ENCODE measurements at places on chromosomes 12 and 14.
A peak's percentile ranks its signal among the peaks of the same experiment; 100 is the strongest.

DNA sequence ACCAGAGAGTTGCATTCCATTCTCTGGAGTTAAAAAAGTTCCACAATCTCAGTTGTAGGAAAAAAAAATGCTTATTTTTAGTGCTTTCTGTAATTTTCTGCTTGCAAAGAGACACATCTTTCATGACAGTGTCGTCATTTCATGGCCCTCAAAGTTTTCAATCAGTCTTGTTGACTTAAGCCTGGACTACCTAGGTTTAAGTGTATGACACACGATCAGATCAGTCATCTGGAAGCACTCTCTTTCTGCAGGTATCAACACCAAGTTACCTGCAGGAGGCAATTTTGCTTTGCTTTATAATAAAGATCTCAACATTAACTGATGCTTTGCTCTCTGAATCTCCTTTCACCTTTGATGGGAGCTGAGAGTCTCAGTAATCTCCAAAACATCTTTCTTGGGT is 251.6 kb downstream of the BCAT1 start:
- DNase-seq = no peak

GRCh38 chr14:99247101-99247729 is 24.8 kb downstream of the BCL11B start:
- DNase-seq = no peak

DNA sequence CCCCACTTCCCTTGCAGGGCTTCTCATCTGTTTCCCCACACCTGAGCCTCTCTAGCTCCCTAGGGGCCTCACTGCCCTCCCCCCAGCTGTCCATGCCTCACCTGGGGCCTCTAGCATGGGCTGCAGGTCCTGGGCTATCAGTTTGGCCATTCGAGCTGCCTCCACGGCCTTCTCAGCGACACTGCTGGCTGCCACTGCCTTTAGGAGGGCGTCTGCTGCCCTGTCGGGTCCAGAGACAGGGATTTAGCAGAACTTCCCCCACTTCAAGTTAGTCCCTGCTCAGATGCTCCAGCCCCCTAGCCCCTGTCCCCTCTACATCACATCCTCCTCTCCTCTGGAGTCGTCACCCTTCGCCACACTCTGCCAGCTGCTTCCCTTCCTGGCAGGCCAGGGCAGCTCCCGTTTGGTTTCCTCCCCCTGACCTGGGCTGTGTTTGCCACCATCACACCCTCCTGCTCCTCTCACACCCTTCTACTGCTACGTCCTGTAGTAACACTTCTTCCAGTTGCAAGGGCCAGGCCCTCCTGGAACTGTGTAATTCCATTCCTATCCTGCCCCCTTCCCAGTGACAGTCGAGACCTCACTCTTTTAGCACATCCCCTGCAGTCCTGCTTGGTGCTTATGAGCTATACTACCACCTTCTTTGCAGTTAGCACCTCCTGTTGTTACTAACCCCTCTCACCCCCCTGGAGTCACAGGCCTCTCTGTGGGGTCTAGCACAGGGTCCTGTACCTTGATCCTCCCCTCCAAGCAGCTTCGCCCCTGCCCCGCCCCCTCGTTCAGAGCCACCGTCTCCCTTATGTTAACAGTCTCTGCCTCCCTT is 4.3 kb upstream of the AP1G2 start:
- no peak for DNase-seq

DNA sequence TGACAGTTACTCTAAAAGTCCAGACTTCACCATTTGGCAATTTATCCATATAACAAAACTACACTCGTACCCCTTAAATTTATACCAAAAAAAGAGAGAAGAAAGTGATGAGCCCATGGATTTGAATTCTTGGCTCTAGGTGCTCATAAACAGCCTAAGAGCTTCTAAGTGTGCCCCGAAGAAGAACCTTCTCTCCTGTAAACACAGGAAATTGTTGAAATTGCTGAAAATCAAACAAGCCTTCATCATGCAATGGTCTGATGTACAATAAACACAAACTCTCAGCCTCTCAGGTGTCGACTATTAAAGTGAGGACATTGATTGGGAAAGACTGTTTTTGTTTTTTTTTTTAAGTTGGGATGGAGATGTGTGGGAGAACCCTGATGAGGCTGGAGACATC is 21.8 kb downstream of the PDE6H start:
- no peak for DNase-seq

GRCh38 chr14:50381823-50382287 is 14.8 kb downstream of the CDKL1 start:
- DNase-seq = no peak

GRCh38 chr12:52969828-52970569 is 21.1 kb downstream of the KRT18 start:
- DNase-seq = no peak

GRCh38 chr14:95221531-95221930 is 64.2 kb upstream of the DICER1 start:
- no peak for DNase-seq

DNA sequence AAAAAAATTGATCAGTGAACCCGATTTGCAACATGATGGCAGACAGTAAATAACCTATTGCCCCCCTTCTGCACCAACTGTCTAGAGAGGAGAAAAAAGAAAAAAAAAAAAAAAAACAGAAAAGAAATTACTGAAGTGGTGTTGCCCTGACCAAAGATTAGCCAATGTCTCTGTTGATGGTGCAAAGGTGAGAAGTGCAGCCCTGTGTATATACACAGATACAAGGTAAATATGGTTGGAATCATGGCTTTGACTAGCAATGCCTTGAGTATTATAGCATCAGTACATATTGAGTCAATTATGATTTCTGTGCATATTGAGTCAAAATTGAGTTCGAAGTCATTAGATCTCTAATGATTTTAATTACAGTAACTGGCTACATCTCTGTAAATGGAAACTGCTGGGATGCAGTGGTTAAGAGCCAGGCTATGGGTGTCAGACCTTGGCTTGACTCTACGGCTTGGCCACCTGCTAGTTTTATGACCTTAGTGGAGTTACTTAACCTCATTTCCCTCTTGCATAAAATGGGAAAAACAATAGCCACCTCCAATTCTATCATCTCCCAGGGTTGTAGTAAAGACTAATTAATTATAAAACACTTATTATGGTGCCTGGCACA is 51.0 kb downstream of the EGLN3 start:
- DNase-seq = no peak

DNA sequence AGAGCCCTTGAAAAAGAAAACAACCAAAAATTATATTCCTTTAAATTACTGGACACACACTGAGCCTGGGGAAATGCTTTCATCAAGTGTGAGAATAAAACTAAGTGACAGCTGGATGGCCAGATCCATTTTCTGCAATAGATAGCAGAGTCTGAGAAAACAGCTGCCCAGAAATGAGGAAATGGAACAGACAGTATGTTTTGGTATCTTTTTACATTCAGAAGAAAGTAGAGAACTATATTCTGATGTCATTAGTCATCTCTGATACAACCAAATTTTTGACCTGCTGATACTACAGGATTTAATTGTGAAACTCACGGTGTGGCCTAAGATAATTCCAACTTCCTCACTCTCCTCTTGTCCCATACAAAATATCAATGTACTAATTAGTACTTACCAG is 78.2 kb downstream of the HMGA2 start:
- DNase-seq = no peak

GRCh38 chr12:62050785-62051184 is 209.4 kb upstream of the USP15 start:
- DNase-seq = no peak

DNA sequence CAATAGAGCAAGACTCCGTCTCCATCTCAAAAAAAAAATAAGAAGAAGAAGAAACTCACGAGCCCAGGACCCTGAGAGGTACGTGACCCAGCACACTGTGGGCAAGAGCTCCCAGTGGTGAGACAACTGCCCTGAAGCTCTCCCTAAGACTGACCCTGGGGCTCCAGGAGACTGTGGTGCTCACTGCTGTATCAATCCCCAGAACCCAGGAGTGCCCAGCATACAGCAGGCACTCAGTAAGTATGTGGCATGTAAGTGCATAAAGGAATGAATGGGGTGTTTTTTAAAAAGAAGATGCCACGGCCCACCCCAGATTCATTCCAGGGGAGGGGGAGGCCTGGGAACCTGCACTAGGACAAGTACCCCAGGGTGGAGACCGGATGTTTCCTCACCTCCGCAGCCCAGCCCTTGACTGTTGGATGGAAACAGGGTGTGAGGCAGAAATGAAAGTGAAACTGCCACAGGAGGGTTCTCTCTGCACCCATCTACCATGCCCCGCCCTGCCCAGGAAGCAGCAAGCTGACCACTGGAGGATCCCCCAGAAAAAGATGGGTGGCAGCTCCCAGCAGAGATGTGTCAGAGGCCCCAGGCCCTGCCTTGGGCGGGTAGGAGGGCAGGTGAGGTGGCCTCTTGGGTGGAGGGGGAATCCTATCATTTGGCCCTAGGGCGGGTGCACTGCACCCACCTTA is 12.2 kb downstream of the ITPK1 start:
- peak; percentile 79 for DNase-seq

- no peak for DNase-seq
These were observed 11.5 kb downstream of the C1S start for GRCh38 chr12:7072035-7072434.

DNA sequence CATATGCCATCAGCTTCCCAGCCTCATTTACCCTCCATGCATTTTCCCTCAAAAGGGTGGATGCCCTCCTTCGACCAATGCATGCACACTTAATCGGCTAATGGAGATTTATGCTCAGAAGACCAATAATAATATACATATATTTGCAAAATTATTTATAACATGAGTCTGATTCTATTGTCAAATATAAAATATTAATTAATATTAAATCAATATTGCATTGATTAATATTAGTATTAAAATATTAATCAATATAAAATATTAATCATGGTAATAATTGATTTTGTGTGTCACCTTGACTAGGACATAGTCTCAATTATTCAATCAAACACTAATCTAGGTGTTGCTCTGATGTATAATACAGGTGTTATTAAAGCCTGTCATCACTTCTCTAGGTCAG is 1282.5 kb downstream of the TMEM121 start:
- DNase-seq = no peak

- no peak for DNase-seq
These were observed 799.7 kb downstream of the RPS29 start for GRCh38 chr14:48786498-48786897.

GRCh38 chr12:62834971-62835547 is 99.9 kb downstream of the PPM1H start:
- no peak for DNase-seq

- DNase-seq = peak; percentile 85
These were observed 1.3 kb downstream of the ESYT1 start for GRCh38 chr12:56129206-56129941.

DNA sequence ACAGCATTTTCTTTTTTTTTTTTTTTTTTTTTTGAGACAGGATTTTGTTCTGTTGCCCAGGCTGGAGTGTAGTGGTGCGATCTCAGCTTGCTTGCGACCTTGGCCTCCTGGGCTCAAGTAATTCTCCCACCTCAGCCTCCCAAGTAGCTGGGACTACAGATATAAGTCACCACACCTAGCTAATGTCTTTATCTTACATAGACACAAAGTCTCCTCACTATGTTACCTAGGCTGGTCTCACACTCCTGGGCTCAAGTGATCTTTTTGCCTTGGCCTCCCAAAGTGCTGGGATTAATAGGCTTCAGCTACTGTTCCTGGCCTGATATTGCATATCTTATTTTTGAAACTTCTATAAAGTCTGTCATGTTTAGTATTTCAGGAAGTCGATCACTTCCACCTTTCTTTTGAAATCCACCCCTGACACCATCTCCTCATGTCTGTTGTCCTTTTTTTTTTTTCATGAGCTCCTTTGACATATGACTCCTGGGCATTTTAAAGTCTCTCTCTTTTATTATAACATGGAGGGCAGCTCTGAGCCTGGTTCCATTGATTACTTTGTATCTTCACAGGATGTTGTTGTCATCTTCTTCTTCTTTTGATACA is 5.9 kb upstream of the A2ML1 start:
- DNase-seq = no peak
